ENCODE measurements at places on chromosomes 16 and 17.

DNA sequence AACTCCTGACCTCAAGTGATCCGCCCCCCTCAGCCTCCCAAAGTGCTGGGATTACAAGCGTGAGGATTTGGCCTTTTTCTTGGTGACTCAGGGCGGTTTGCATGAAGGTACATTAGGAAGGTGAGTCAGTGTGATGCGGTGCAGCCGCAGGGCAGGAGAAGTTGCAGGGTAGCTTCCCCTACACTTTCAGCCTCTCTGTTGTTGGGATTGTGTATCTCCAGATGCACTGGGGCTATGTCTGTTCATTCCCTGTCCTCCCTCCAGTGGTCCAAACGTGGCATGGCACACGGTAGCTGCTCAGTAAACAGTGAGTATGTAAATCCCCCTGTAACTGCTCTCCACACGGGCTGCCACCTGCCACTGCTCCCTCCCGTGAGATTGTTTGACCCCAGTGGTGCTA lies 109.1 kb upstream of the CDC42EP4 start:
- DNase-seq = no peak

- no peak for DNase-seq
Observed at GRCh38 chr17:66304304-66305174, 2.1 kb downstream of the PRKCA start.

DNA sequence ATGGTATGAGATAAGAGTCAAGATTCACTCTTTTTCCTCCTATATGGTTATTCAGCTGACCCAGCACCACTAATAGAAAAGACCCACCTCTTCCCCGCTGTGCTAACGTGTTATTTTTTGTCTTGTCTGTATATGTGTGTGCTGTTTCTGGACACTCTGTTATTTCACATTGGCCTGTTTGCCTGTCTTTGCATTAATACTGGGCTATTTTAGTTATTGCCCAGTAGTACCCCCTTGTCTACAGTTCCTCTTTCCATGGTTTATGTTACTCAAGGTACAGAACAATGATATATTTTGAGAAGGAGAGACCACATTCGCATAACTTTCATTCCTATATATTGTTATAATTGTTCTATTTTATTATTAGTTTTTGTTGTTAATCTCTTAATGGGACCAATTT lies 74.0 kb upstream of the SIAH1 start:
- no peak for DNase-seq

- no peak for DNase-seq
Observed at GRCh38 chr16:67116388-67117311, 6.9 kb downstream of the PHAF1 start.

GRCh38 chr16:85608515-85608885 lies 4.6 kb upstream of the GSE1 start:
- no peak for DNase-seq

GRCh38 chr16:82091241-82091640 lies 56.2 kb downstream of the HSD17B2 start:
- no peak for DNase-seq

DNA sequence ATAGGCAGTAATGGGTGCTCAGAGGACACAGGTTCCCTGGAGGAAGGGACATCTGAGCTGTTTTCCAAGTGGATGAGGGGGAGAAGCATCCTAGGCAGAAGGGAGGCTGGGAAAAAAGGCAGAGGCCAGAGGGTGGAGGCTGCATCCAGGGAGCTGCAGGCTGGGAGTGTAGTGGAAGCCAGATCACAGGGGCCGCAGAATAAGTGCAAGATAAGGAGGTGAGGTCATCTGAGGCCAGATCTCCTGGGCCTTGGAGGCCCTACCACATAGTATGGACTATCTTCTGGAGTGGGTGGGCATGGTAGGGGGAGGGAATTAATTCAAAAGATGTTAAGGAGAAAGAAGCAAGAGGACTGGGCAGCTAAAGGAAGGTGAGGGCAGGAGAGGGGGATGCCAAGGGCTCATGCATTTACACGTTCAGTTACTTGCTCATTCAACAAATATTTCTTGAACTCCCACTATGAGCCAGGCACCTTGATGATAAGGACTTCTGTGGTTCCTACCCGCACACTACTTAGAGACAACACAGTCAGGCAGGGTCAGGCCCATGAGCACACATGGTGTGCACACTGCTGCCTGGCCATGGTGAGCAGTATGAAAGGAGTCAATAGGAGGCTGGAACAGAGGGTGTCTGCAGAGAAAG lies 2.4 kb upstream of the RIPOR1 start:
- no peak for DNase-seq

- DNase-seq = no peak
Observed at GRCh38 chr16:3115003-3115402, 2.6 kb downstream of the ZNF205 start.

- DNase-seq = no peak
Observed at GRCh38 chr17:30393911-30394867, 15.5 kb downstream of the CPD start.

- no peak for DNase-seq
Observed at GRCh38 chr17:82241183-82241925, 12.5 kb downstream of the SLC16A3 start.

DNA sequence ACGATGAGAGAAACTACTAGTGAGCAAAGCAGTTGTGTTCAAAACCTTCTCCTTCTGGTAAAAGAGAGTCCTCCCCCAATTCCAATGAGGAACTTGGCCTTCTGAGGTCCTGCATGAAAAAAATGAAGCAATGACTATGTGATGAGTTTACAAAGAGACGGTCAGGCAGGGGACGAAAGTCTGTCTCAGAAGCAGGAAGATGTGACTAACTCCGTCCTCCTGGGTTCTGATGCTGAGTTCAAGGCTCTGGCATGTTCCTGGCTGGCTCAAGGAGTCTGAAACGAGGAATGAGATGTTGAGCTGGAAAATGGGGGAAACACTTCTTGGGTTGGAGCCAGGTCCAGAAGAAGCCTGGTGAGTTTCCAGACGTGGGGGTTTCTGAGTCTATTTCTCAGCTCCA lies 129.6 kb downstream of the CPPED1 start:
- no peak for DNase-seq

- DNase-seq = no peak
Observed at GRCh38 chr16:73231379-73231778, 183.5 kb upstream of the ZFHX3 start.

DNA sequence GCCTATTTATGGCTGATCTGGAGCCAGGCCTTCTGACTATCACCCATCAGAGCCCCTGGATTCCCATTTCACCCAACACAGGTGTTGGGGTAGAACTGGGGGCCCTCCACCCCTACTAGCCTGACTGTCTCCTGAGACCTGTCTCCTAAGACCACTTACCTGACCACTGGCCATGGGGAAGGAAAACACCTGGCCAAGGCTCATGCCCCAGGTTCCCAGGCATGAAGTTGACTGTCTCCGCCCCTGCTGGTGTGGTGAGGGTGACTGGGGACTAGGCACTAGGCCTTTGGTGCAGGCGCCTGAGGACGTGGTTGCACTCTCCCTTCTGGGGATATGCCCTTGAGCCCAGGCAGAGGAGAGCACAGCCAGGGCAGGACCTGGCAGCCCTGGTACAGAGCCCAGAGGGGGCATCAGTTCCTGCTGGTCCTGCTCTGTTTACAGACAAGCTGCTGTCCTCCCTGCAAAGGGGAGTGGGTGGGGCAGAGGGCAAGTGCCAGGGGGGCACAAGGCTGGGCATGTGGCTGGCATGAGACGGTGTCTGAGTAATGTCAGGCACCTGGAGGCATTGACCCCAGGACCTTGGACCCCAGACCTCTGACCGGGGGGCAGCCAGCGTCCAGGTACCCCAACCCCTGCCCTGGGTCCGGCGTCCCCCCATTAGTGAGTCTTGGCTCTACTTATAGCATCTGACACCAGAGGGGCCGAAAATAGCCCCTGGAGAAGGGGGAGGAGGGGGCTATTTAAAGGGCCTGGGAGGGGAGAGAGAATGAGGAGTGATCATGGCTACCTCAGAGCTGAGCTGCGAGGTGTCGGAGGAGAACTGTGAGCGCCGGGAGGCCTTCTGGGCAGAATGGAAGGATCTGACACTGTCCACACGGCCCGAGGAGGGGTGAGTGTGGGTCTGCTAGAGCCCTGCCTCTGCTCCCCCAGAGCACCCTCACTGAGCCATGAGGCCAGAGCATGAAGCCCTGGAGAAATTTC lies at the start of gene TCAP:
TSS of gene TCAP (plus strand) at position 769 of the 981 bp plus-strand sequence. CDS start at position 780, 11 bp downstream.
- DNase-seq = no peak

GRCh38 chr17:45688353-45688752 lies 95.8 kb upstream of the CRHR1 start:
- DNase-seq = no peak

GRCh38 chr17:8806926-8807550 lies 7.9 kb upstream of the MFSD6L start:
- DNase-seq = no peak

DNA sequence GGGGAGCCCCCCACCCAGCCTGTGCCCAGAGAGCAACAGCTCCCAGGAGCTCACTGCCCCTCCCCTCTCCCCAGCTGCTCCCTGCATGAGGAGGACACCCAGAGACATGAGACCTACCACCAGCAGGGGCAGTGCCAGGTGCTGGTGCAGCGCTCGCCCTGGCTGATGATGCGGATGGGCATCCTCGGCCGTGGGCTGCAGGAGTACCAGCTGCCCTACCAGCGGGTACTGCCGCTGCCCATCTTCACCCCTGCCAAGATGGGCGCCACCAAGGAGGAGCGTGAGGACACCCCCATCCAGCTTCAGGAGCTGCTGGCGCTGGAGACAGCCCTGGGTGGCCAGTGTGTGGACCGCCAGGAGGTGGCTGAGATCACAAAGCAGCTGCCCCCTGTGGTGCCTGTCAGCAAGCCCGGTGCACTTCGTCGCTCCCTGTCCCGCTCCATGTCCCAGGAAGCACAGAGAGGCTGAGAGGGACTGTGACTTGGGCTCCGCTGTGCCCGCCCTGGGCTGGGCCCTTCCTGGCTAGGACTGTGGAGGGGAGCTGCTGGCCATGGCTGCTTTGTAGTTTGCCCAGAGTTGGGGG lies 584 bp downstream of the TCAP start:
- DNase-seq = no peak

GRCh38 chr17:77827039-77827438 lies 131.5 kb upstream of the TNRC6C start:
- no peak for DNase-seq

DNA sequence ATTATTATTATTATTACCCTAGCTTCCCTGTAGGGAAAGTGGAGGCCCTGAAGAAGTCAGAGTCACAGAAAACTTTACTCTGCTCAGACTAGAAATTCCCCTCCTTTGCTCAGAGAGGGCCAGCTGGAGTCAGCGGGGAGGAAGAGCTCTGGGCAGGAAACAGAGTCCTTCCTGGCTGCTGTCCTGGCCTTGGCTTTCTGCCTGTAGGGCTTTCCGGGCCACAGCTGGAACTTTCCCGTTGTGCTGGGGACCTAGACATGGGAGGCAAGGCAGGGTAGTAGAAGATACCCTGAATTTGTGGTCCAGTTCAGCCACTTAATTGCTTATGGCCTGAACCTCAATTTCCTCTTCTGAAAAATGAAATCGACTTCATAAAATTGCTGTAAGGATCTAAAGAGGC lies 14.0 kb upstream of the CCL2 start:
- DNase-seq = no peak

DNA sequence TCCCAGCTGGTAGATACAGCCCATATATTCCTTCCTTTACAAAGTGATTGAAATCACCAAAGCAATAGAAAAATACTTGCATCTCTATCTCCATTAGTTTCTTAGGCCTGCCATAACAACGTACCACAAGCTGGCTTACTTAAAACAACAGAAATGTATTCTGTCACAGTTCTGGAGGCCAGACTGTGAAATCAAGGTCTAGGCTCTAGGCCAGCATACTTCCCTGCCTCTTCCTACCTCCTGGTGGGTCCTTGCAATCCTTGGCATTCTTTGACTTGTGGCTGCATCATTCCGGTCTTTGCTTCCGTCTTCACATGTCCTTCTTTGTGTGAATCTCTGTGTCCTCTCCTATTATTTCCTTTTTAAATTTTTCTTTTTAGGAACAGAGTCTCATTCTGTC lies 62.5 kb downstream of the ERCC4 start:
- no peak for DNase-seq

DNA sequence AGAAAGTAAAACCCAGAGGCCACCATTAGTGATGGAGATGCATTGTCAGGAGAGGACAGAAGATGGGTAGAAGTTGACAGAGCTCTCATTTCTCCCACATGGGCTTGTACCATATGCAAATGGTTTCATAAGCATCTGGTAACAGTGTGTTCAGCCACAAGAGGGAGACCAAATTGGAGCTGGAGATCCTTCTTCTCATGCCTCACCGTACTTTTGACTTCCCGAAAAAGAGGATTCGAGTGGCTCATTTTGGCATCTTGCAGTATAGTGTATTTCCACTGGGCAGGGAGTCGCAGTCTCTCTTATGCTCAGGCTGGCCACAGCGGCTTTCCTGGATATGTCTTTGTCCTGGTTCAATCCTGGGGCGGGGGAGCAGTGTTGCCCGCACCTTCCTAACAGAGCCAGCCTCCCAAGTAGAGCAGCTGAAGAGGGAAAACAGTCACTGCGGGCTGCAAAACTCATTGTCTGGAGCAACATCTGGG lies 23.8 kb downstream of the TBC1D3B start:
- no peak for DNase-seq
